ENCODE measurements at places on chromosomes 7 and 10. TPM values are rescaled to one million over a fixed set of nuclear protein-coding genes. Genes with fewer than 3 reads are reported as not detected.

Gene ERVW-1
- not detected for total RNA-seq

Gene GJD4
- total RNA-seq: 13.9 TPM

Gene GRID2IP
- total RNA-seq: 0.27 TPM

Gene AKR1D1
- not detected for total RNA-seq

Gene NUTM2A
- 0.47 TPM for total RNA-seq

Gene CUZD1
- total RNA-seq: 16.7 TPM

GRCh38 chr7:11831736-11832495, at the start of gene THSD7A:
TSS of gene THSD7A (minus strand) at chr7:11832198. CDS start at chr7:11831946, 252 bp downstream.
- DNase-seq: peak; percentile 59

DNA sequence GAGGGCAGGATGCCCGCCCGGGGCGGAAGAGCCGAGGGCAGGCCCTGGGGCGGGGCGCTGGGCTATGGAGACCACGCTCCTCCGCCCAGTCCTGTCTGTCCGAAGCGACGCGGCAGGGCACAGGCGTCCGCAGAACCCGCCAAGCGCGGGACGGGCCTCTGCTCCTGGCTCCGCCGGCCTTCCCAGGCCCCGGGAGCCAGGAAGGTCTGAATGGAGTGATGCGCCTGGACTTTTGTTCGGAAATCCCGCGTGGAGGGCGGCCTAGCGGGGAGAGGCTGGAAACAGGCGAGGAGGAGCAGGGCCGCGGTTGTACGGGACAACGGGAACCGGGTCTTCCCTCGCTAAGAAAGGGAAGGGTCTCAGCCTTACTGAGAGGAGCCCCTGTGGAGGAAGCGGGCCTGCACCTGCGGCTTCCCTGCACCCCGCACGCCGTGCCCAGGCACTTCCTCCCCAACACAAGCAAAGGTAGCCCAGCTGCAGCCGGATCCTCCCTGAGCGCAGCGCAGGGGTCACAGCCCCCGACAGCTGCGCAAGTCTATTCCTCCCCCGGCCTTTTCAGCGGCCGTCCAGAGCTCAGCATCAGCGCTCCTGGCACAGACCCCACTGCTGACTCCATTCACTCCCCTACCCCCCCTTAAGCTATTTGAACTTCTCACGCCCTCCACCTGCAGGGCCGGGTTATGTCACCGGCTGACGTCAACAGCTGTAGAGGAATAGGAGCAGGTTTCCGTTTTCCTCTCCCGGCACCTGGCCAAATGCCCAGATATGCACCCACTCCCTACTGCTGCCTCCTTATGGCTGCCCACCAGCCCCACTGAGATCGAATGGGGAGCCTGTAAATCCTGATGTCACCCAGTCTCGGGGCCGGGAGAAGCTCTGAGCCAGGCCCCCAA, 143.2 kb upstream of the RET start:
- no peak for DNase-seq

DNA sequence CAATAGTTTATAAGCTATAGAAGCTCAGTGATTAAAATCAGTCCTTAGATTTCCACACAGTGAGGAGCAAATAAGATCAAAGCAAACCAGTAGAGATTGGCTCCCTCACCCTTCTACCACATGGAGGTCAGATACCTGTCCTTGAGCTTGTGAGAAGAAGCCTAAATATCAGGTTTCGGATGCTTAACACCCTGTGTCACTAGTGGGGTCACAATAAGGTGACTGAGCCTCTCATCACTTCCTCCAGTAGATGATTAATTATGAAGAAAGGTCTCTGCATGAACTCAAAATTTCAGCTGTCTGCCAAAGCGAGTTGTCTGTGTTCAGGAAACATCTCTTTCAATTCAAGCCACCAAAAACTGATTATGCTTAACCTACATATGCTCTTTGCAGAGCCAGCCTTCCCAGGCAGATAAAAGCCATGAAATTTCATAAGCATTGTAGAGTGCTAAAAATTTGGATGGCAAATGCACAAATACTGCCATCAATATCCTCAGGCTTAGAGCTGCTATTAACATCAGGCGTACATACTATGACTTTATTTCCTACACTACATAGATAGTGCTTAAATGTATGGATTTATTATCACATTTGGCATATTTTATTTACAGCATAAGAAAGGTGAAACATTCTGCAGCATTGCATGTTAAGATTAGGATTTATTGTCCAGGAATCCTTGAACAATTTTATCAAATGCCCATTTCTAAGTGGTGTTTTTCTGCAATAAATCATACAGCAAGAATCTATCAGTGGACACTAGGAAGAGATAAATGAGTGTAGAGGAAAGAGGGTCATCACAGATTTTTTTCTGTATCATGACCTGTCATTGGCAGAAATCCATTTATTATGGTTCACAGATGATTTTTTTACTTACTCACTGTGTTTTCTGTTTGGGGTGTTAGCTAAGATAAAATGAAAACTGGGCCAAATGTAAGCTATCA, 285.1 kb upstream of the SP8 start:
- DNase-seq: no peak

DNA sequence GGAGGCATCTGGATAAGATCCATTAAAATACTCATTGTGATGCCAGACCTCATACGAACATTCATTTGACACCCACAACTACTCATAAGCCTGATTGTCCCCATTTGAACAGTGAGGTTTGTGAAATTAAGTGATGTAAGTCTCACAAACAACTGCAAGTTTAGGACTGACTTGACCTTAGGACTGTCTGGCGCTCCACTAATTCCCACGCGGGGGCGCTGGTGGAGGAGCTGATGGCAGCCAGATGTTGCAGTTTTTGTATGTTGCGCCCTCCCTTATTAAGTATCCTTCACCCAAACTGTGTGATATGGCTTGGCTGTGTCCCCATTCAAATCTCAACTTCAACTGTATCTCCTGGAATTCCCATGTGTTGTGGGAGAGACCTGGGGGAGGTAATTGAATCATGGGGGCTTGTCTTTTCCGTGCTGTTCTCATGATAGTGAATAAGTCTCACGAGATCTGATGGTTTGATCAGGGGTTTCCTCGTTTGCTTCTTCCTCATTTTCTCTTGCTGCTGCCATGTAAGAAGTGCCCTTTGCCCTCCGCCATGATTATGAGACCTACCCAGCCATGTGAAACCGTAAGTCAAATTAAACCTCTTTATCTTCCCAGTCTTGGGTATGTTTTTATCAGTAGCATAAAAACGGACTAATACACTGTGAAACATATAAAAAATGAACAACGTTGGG, 20.3 kb upstream of the TIAL1 start:
- DNase-seq: no peak

DNA sequence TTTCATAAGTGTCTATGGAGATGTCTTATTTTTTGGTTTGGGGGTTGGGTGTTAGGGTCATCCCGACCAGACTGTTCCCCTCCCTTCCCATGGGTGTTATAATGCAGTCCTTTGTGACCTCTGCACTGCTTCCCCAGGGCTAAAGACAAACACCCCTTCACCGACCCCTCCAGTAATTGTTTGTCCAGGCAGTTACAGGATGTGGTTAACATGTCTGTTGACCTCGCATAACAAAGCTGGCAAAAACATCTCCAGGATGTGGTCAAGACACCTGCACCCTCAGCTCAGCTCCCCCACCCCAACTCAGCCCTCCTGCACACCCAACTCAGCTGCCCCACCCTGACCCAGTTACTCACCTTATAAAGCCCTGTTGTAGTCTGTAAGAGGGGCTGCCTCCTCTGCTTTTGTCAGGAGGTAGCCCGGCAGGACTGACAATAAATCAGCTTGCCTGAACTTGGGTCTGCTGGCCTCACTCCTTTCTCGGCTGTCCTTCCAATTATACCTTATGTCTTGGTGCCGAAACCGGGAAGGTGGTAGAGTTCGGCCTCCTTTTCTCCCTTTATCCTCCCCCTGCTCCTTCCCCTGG, 102.2 kb downstream of the ZNF92 start:
- DNase-seq: no peak

DNA sequence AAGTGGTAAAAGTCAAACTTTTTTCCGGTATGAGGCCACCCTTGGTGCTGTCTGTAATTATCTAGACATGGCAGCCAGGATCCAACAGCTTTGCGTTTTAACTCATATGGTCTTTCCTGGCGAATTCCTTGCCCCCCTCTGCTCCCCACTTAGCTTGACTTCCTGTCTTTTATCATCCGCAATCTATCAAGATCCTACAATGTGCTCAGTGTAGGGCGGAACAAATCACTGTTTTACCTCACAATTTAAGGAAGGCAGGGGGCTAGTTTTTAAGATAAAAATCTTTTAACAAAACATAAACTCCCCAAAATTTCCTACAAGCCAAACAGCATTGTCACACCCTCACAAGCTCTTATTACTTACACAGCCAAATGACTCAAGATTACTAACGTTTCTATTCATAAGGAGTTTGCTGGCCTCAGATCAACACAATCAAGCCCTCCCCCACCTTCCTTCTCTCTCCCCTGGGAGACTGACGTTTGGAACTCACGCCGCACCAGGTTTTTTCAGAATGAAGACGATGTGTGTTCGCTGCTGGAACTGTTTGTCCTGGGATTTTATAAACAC, 1.3 kb upstream of the CDK14 start:
- peak; percentile 77 for DNase-seq

DNA sequence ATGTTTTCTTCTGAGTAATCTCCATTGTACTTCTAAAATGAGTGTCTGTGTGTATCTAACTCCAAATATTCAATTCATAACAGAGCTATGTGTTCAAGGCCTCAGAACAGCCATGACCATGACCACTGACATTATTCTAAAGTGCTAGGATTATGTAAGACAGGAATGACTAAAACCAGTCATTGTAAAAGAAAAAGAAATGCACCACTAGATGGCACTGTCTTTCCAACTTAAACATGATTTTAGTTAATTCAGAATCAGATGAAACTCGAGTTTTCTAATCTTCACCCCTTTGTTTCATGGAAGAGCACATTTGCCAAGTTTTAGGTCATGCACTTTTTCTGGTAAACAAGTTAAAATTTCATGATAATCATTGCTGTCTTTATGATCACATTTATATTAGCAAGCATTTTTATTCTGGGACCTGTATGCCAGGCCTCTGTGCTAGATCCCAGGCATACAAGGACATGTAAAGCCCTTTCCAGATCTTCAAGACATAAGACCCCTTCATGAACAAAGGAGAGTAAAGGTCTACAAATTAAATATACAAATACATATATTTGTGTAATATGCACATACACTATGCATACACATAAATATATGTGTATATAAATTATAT, 26.1 kb upstream of the RSU1 start:
- DNase-seq: peak; percentile 73
